ENCODE measurements at places on chromosomes 12 and 14. TPM values are rescaled to one million over a fixed set of nuclear protein-coding genes. Genes with fewer than 3 reads are reported as not detected.

The B4GALNT3 gene
- under 0.01 TPM for total RNA-seq

The PTCSC3 gene
- not detected for total RNA-seq

The CCER1 gene
- not detected for total RNA-seq

The UBE3B gene
- 81.9 TPM for total RNA-seq

The ARHGAP9 gene
- total RNA-seq: not detected

The CD4 gene
- total RNA-seq: 0.15 TPM

The FAM186B gene
- total RNA-seq: 0.99 TPM

The STAB2 gene
- not detected for total RNA-seq

The KLRD1 gene
- 0.66 TPM for total RNA-seq

The POTEM gene
- total RNA-seq: not detected

The DENND5B gene
- total RNA-seq: 10.2 TPM

The PPM1H gene
- 0.29 TPM for total RNA-seq

The AJUBA gene
- total RNA-seq: 17.0 TPM

The BCDIN3D gene
- 5.6 TPM for total RNA-seq

The KRT2 gene
- not detected for total RNA-seq

The KRT74 gene
- total RNA-seq: not detected

The CLEC4C gene
- total RNA-seq: not detected

The RTL1 gene
- total RNA-seq: not detected

The DPF3 gene
- 13.9 TPM for total RNA-seq

The TMPRSS12 gene
- total RNA-seq: not detected

The NTS gene
- 0.50 TPM for total RNA-seq

The CCNB1IP1 gene
- 36.9 TPM for total RNA-seq

The PRDM4 gene
- total RNA-seq: 34.9 TPM

The OASL gene
- total RNA-seq: 0.33 TPM

The PRPF39 gene
- total RNA-seq: 33.4 TPM

The SIX6 gene
- not detected for total RNA-seq

The RD3L gene
- total RNA-seq: not detected

The P2RX2 gene
- not detected for total RNA-seq

The LAG3 gene
- total RNA-seq: 0.15 TPM

The RFLNA gene
- not detected for total RNA-seq

The FAM90A1 gene
- not detected for total RNA-seq

The CCDC196 gene
- not detected for total RNA-seq

Measured in smooth muscle cell of trachea (primary cell).